ENCODE measurements at places on chromosomes 13 and 19.

GRCh38 chr19:1432507-1432887, 5.7 kb upstream of the RPS15 start:
- no peak for DNase-seq

GRCh38 chr19:53328967-53329366, 4.6 kb upstream of the ZNF845 start:
- DNase-seq: no peak

GRCh38 chr13:105255472-105255871, 1280.0 kb downstream of the EFNB2 start:
- no peak for DNase-seq

DNA sequence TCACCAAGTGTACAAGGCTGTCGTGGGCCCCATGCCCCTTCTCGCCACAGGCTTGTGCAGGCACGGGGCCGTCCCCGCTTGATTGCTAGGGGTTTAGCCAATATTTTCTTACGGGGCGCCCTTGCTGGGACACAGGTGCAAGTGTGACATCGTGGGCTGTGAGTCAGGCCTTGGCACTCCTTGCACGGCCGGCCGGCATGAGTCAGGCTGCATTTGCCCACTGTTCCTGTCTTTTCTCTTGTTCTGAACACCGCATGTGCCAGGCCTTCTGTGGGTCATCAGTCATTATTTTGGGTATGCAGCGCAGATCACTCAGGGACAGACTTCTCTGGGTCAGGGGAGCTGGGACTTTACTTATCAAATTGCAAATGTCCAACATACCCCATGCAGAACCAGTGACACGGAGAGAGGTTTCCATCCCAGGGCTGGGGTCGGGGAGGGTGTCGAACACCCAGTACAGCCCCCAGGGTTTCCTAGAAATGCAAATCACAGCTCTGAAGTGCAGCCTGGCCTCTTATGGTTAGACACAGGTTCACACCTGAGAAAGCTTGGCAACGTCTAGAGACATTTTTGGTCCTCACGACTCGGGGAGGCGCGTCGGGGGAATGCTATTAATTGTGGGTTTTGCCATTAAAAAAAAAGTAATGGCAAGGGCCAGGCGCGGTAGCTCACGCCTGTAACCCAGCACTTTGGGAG, 22.5 kb upstream of the KLF2 start:
- DNase-seq: no peak

GRCh38 chr19:3124630-3125029, 11.2 kb upstream of the GNA15 start:
- no peak for DNase-seq
